ENCODE measurements at places on chromosomes 6 and 20. TPM values are rescaled to one million over a fixed set of nuclear protein-coding genes. Genes with fewer than 3 reads are reported as not detected.

JAG1 gene
- 96.7 TPM for total RNA-seq

SYNGAP1 gene
- total RNA-seq, result 14.1 TPM

RAD21L1 gene
- total RNA-seq, result not detected

SNAP25 gene
- 0.29 TPM for total RNA-seq

BPIFB4 gene
- total RNA-seq, result not detected

FERMT1 gene
- 1.2 TPM for total RNA-seq

LBP gene
- 59.3 TPM for total RNA-seq

PTPN1 gene
- total RNA-seq, result 50.9 TPM

ABHD16B gene
- total RNA-seq, result not detected

NKAPL gene
- 3.1 TPM for total RNA-seq

FLRT3 gene
- total RNA-seq, result 0.06 TPM
